Spinal cord (tissue), 10 donors: ENCODE measurements at places on chromosomes 13 and 19. TPM values are rescaled to one million over a fixed set of nuclear protein-coding genes. Genes with fewer than 3 reads are reported as not detected.

GRCh38 chr13:73173279-73173811 lies 114.5 kb downstream of the KLF5 start:
- no peaks in the 10 kb centered on the region for H3K36me3 ChIP-seq
- no peak for DNase-seq
- no peaks in the 10 kb centered on the region for H3K27me3 ChIP-seq
- no peak overlapping the region for H3K27ac ChIP-seq

- no peak overlapping the region for H3K4me3 ChIP-seq
- H3K27me3 ChIP-seq, result no peaks in the 10 kb centered on the region
- peaks cover 8% of the 10 kb centered on the region for H3K4me1 ChIP-seq
- H3K27ac ChIP-seq, result no peak overlapping the region
- no peak for DNase-seq
Observed at GRCh38 chr13:26829716-26830115, 69.1 kb upstream of the GPR12 start.

DNA sequence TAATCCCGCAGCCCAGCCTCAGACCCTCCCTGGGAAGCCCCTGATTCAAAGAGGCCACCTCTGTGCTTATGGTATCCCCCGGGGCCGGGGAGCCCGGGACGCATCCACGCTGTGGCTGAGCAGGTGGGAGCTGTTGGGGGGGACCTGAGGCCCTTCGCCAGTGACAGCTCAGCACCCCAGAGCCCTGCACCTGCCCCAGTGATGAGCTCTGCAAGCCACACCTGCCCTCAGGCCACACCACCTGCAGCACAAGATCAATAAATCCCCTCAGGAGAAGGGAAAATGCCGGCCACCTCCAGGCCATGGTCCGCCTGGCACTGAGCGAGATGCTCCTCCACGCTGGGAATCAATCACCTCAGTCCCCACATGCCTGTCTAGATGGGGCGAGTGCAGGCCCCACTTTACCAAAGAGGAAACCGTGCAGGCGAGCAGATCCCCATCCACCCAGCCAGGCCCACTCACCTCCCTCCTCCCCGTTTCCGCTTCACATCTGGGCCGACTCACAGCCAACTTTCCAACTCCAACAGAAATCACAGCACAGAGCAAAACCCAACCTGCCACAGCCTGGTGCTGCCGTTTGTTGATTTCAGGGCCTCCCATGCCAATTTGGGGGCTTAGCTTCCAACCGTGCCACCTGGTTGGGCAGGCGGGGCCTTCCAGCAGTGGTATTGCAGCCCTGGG lies 12.8 kb downstream of the MOB3A start:
- no peak overlapping the region for H3K27ac ChIP-seq
- no peak overlapping the region for H3K4me3 ChIP-seq
- peaks cover 3% of the 10 kb centered on the region for H3K4me1 ChIP-seq
- no peaks in the 10 kb centered on the region for H3K27me3 ChIP-seq
- peaks cover 83% of the 10 kb centered on the region for H3K36me3 ChIP-seq

DNA sequence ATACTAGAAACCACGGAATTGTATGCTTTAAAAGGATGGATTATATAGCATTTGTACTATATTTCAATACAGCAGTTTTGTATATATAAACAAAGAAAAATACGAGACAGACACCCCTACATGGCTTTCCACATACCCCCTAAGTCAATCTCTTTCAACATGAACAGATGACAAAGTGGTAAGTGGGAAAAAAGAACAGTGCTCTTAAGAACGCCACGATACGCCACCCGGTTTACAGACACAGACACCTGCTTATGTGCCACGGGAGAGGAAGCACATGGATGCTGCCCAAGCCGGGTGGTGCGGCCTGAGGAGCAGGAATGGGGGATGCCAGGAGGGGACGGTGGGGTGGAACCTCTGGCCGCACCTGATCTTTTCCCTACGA lies 8.1 kb downstream of the CAPS start:
- H3K36me3 ChIP-seq, result peaks cover 99% of the 10 kb centered on the region
- H3K27me3 ChIP-seq, result no peaks in the 10 kb centered on the region
- H3K27ac ChIP-seq, result no peak overlapping the region

- H3K27me3 ChIP-seq, result no peaks in the 10 kb centered on the region
- no peak overlapping the region for H3K4me3 ChIP-seq
- H3K27ac ChIP-seq, result no peak overlapping the region
- DNase-seq, result no peak
- H3K36me3 ChIP-seq, result no peaks in the 10 kb centered on the region
Observed at GRCh38 chr13:97262058-97262457, 39.9 kb downstream of the MBNL2 start.

GRCh38 chr19:36574741-36575140 lies 1.6 kb upstream of the ZNF529 start:
- no peaks in the 10 kb centered on the region for H3K27me3 ChIP-seq
- peaks cover 6% of the 10 kb centered on the region for H3K4me1 ChIP-seq
- no peak overlapping the region for H3K27ac ChIP-seq
- H3K36me3 ChIP-seq, result peaks cover 29% of the 10 kb centered on the region

DNA sequence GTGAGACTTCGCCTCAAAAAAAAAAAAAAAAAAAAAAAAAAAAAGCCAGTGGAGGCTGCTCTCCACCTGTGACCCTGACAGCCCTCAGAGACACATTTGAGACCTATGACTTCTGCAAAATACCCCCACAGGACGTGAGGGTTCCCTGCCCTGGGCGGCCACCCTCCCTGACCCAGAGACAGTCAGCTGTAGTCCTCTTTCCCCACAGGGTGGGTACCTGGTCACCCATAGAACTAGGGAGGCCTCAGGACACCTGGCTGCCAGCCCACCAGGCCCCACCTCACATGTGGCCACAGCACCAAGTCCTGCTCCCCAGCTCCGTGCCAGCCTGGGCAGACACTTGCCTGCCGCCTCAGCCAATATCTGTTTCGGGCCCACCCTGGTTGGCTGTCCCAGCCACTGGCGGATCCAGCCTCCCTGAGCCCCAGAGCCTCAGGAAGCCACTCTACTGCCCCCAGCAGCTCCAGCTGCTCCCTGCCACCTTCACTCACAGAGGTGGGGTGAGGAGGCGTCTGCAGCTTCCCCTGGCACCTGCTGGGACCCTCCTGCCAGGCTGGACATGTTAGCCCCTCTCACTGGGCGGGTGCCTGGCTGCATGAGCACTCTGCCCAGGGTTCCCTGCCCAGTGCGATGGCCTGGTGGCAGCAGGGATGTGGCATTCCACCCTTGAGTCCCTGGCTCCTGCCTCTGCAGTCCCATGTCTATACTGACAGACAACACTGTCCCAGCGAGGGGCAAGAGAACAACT lies 6.9 kb downstream of the MKNK2 start:
- H3K27me3 ChIP-seq, result no peaks in the 10 kb centered on the region
- peaks cover 96% of the 10 kb centered on the region for H3K36me3 ChIP-seq
- H3K4me3 ChIP-seq, result no peak overlapping the region
- H3K27ac ChIP-seq, result no peak overlapping the region

- H3K4me3 ChIP-seq, result no peak overlapping the region
- peak; percentile 50 for DNase-seq
- H3K27ac ChIP-seq, result no peak overlapping the region
Observed at GRCh38 chr19:52343548-52343947, 7.5 kb downstream of the ZNF610 start.

DNA sequence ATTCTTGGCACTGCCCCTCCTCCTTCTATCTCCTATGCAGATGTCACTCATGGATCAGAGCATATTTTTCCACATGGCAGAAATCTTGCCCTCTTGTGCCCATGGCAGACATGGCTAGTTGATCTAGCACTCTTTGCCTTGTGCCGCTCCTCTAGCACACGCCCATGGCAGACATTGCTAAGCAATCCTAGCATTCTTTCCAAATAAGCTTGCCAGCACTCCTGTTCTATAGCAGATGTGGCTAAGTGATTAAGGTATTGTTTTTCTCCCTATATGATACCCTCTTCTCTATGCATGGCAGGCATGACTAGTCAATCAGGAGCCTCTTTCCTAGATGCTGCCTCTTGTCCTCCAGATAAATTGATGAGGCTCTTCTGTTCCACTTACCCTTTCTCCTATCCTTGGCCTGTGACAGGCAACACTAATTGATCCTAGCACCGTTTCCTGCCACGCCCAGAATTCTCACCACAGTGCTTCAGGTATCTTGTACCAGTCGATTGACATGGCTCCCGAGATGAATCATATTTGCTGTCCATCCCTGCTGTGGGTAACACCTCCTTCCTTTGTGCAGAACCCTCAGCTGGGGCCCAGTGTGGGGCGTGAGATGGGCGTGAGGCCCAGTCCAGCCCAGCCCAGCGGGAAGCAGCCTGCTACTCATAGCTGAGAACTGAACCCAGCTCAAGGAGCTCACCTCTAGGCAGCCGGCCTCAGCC lies 26.9 kb downstream of the TMED1 start:
- no peak for DNase-seq
- no peaks in the 10 kb centered on the region for H3K27me3 ChIP-seq
- peaks cover 86% of the 10 kb centered on the region for H3K36me3 ChIP-seq
- H3K27ac ChIP-seq, result no peak overlapping the region
- no peak overlapping the region for H3K4me3 ChIP-seq

DNA sequence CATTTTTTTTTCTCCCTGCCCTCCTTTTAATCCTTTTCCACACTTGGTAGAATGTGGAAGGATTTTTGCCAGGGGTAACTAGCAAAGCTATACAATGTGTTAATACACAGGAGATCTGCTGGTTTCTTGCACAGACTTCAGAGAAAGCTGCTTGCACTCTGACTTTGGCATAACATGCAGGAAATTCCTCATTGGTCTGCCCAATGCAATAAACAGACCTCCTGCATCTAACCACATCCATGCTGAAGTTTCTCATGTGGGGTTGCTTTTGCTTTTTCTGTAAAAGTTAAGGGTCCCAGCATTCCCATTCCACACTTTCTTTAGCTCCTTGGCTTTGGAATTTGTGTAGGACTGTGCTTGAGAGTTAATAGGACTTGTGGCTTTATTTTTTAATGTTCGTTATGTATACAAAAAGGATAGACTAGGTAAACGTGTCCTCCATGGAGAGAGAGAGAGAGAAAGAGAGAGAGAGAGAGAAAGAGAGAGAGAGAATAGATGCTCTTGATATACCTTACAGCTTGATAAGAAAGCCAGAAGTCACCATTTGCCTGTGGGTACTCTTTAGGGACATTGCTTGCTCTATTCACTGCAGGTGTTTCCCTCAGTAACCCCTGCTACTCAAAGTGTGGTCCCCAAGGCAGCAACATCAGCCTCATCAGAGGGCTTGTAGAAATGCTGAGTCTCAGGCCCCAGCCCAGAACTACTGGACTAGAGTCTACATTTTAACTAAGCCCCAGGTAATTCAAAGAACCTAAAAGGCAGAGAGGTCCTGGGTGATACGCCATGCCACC lies 170.5 kb downstream of the SHISA2 start:
- H3K36me3 ChIP-seq, result no peaks in the 10 kb centered on the region
- DNase-seq, result no peak
- H3K4me3 ChIP-seq, result no peak overlapping the region
- peaks cover 6% of the 10 kb centered on the region for H3K27me3 ChIP-seq

DNA sequence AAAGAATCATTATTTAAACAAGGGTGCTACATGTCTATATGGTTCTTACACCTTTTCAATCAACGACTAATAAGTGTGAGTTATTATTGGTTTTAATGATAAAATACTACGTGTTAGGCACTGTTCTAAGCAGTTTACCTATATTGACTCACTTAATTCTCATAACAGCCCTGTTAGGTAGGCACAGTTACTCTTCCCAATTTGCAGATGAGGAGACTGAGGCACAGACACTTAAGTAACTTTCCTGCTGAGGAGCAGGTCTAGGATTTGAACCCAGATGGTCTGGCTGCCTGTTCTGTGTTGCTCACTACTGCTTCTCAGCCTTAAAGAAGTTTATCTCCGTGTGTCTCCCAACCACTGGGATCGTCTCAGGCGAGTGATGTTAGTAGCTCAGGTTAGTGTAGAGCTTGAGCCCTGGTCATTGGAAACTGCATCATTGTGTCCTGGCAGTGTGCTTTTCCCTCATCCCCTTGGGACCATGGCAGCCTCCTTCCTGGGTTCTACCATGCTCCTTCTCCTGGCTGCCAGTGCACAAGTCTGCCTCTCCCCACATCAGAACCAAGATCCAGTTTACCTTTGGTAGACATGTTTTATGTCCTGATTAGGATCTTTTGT lies 10.9 kb downstream of the UBAC2 start:
- peaks cover 10% of the 10 kb centered on the region for H3K4me1 ChIP-seq
- H3K27ac ChIP-seq, result no peak overlapping the region
- H3K36me3 ChIP-seq, result no peaks in the 10 kb centered on the region

GRCh38 chr13:100537951-100538462 lies 50.6 kb downstream of the GGACT start:
- no peak overlapping the region for H3K27ac ChIP-seq
- H3K27me3 ChIP-seq, result no peaks in the 10 kb centered on the region
- DNase-seq, result no peak
- peaks cover 5% of the 10 kb centered on the region for H3K4me1 ChIP-seq
- no peak overlapping the region for H3K4me3 ChIP-seq

DNA sequence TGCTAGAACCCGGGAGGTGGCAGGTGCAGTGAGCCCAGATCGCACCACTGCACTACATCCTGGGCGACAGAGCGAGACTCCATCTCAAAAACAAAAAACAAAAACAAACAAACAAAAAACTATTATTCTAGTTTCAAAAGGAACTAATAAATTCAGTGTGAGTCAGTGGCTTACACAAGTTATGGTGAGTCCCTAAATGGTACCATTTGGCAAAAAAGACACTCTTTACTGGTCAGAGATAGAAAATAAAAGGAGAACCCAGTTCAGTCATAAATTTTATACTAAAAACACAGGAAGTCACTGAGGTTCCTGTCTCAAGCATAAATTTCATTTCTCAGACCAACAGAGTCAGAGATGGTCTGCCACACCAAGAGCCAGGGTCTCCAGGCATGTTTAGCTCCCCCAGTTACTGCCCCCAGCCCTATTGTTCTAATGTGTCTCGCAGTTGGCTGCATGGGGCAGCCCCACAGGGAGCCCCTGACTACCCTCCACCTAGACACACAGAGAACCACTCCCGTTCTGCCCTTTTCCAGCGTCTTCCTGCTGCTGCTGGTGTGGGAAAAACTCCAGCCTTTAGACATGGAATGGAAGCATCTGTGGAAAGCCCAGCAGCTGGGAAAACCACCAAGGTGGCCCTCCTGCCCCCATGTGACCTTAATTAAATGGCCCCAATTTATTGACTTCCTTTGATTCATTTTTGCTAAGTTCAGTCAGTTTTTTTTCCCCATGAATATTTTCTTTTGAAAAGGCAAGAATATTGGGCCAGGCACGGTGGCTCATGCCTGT lies 12.2 kb downstream of the THSD1 start:
- no peak for DNase-seq
- H3K4me1 ChIP-seq, result peaks cover 14% of the 10 kb centered on the region
- no peaks in the 10 kb centered on the region for H3K36me3 ChIP-seq
- H3K27me3 ChIP-seq, result no peaks in the 10 kb centered on the region
- H3K27ac ChIP-seq, result no peak overlapping the region

Gene ZNF558
- 25.1 TPM for total RNA-seq

Gene COG3
- total RNA-seq, result 44.5 TPM

Gene C1QTNF9
- 0.22 TPM for total RNA-seq

Gene ZNF430
- 10.9 TPM for total RNA-seq

Gene KIRREL2
- total RNA-seq, result 1.1 TPM

Gene PSPN
- total RNA-seq, result 1.1 TPM

Gene NLRP11
- not detected for total RNA-seq

Gene COL5A3
- total RNA-seq, result 11.6 TPM

Gene ZFP14
- total RNA-seq, result 17.5 TPM

Gene TEX101
- not detected for total RNA-seq

Gene NAPSA
- total RNA-seq, result 1.4 TPM

Gene DOCK6
- 16.5 TPM for total RNA-seq

Gene CDADC1
- 11.1 TPM for total RNA-seq

Gene A1BG
- total RNA-seq, result 10.8 TPM

Gene CHMP2A
- 115 TPM for total RNA-seq

Gene ZNF442
- total RNA-seq, result 13.2 TPM

Gene CGB8
- 0.72 TPM for total RNA-seq

Gene COX7A1
- 5.8 TPM for total RNA-seq

Gene SMIM44
- total RNA-seq, result not detected
